ENCODE measurements at places on chromosomes 2 and 18. TPM values are rescaled to one million over a fixed set of nuclear protein-coding genes. Genes with fewer than 3 reads are reported as not detected.
A peak's percentile ranks its signal among the peaks of the same experiment; 100 is the strongest.

DNA sequence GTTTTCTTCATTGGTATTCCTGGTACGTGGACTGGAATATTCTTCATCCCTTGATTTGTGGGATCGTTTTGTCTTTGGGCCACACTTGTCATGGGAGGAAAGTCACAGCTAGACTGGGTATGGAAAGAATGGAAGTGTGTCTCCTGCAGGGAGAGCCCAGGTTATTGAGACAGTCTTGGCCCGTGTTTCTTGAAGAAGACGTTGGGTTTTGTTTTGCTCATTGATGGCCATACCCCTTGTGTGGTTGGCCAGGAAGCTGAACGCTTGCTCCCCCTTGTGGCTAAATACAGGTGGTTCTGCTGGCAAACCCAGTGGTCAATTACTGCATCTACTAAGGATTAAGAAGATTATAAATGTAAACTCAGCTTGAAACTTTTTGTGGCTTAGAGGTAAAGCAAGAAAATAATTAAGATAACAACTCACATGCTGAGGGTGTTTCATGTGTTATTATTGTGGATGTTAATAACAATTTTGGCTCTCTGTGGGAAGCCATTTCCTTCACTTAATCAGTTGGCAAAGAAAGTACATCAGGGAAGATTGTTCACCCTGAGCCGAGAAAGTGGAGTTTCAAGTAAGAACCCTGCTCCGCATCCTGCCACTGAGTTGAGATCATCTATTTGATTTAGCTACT is 91.8 kb downstream of the NEDD4L start:
- no peak overlapping the region for H3K4me3 ChIP-seq
- no peaks in the 10 kb centered on the region for H3K27me3 ChIP-seq
- peak; percentile 60 for DNase-seq
- H3K4me1 ChIP-seq, result no peaks in the 10 kb centered on the region

NMUR1 gene
- 3.2 TPM for total RNA-seq

GRCh38 chr18:66994790-66995189 is 390.9 kb upstream of the CDH19 start:
- H3K27me3 ChIP-seq, result no peaks in the 10 kb centered on the region
- no peaks in the 10 kb centered on the region for H3K4me1 ChIP-seq
- H3K36me3 ChIP-seq, result no peaks in the 10 kb centered on the region
- no peak overlapping the region for H3K27ac ChIP-seq
- no peak for DNase-seq

DNA sequence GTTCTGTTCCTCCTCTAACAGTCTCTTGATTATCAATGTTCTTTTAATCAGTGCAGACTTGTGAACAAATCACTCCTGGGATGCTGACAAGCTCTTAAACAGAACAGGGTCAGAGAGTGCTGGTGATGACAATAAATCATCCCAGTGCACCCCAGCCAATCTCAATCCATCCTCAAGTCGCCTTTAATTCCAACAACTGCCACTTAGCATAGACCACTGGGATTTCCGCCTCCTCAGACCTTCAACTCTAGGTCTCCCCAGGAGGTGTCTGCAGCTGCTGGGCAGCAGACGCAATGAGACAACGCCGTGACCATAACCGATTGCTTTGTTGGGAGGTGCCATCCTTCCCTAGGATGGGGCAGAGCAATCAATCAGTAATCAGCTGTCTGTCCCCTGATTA is 184.2 kb upstream of the ACAA2 start:
- no peaks in the 10 kb centered on the region for H3K27me3 ChIP-seq
- no peak for DNase-seq
- no peaks in the 10 kb centered on the region for H3K36me3 ChIP-seq
- H3K4me3 ChIP-seq, result no peak overlapping the region
- no peaks in the 10 kb centered on the region for H3K4me1 ChIP-seq
- no peak overlapping the region for H3K27ac ChIP-seq

DNA sequence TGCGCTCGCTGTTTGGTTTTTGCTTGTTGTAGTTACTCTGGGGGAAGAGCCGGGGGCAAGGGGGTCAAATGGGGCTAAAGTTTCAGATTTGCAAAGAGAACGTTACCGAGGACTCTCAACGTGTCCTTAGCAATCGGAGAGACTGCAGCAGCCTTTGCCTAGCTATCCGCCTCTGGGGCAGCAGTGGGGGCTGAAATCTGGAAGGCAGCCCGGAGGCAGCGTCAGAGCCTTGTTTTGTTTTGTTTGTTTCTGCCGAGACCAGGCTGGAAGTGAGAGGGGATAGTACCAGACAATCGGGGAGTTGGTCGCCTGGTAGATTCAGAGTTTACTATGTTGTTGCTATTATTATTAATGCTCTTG is 1.2 kb downstream of the CDH20 start:
- peaks cover 11% of the 10 kb centered on the region for H3K27me3 ChIP-seq
- no peak overlapping the region for H3K4me3 ChIP-seq
- no peak overlapping the region for H3K27ac ChIP-seq
- no peaks in the 10 kb centered on the region for H3K4me1 ChIP-seq

GRCh38 chr2:126643431-126643830 is 12.5 kb upstream of the GYPC start:
- H3K36me3 ChIP-seq, result no peaks in the 10 kb centered on the region
- no peak overlapping the region for H3K27ac ChIP-seq
- peak; percentile 53 for DNase-seq
- H3K4me1 ChIP-seq, result no peaks in the 10 kb centered on the region
- H3K27me3 ChIP-seq, result no peaks in the 10 kb centered on the region

- H3K27me3 ChIP-seq, result no peaks in the 10 kb centered on the region
- no peak overlapping the region for H3K4me3 ChIP-seq
These were observed 35.7 kb downstream of the CDC42EP3 start for GRCh38 chr2:37635504-37636380.

DNA sequence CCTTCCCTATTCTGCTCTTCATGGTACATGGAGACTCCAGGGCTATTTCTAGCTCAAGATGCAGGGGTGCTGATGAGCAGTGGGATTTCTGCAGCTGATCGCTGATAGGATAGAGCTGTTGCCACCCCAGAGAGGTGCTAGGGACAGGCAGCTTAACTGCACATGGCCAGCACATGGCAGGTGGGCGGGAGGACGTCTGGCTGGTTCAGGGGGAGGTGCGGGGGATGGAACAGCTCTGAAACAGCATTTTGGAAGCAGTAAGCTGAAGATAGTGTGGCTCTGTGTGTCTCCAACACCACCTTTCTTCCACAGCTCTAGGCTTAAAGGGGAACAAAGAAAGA is 151.9 kb upstream of the PELI1 start:
- no peaks in the 10 kb centered on the region for H3K36me3 ChIP-seq
- no peaks in the 10 kb centered on the region for H3K4me1 ChIP-seq
- no peak for DNase-seq
- H3K27ac ChIP-seq, result no peak overlapping the region

GRCh38 chr2:134244587-134244986 is 9.3 kb upstream of the MGAT5 start:
- no peak overlapping the region for H3K27ac ChIP-seq
- no peaks in the 10 kb centered on the region for H3K27me3 ChIP-seq
- peaks cover 7% of the 10 kb centered on the region for H3K4me1 ChIP-seq
- H3K4me3 ChIP-seq, result no peak overlapping the region
- no peak for DNase-seq
- H3K36me3 ChIP-seq, result no peaks in the 10 kb centered on the region

NGEF gene
- 258 TPM for total RNA-seq

- H3K36me3 ChIP-seq, result no peaks in the 10 kb centered on the region
- no peak overlapping the region for H3K27ac ChIP-seq
- H3K27me3 ChIP-seq, result no peaks in the 10 kb centered on the region
- no peaks in the 10 kb centered on the region for H3K4me1 ChIP-seq
These were observed 648.9 kb upstream of the VRK2 start for GRCh38 chr2:57397550-57398360.

GRCh38 chr18:36296650-36297416 is 680 bp upstream of the FHOD3 start:
- H3K4me1 ChIP-seq, result peaks cover 12% of the 10 kb centered on the region
- no peak overlapping the region for H3K4me3 ChIP-seq
- H3K27ac ChIP-seq, result peak overlapping the region; percentile 80
- no peaks in the 10 kb centered on the region for H3K27me3 ChIP-seq
- no peaks in the 10 kb centered on the region for H3K36me3 ChIP-seq
- DNase-seq, result peak; percentile 72

DNA sequence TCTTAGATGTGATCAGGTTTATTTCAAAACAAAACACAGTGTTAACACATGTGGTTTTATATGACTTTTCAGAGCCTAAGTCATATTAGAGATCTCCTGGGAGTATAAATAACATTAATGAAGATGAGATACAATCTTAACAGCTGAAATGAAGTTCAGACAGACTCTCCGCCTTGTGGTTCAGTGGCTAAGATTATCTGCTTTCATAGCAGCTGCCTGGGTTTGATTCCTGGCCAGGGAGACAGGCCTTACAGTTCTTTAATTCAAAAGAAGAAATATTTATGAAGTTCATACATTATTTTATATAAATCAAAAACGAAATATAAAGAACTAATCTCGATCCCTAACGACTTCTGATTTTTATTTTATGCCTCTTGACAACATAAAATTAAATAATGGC is 35.2 kb upstream of the TTC32 start:
- no peaks in the 10 kb centered on the region for H3K4me1 ChIP-seq
- H3K4me3 ChIP-seq, result no peak overlapping the region
- H3K27ac ChIP-seq, result no peak overlapping the region
- H3K27me3 ChIP-seq, result no peaks in the 10 kb centered on the region
- no peak for DNase-seq

GRCh38 chr2:240237609-240238174 is 97.2 kb upstream of the OTOS start:
- H3K4me1 ChIP-seq, result peaks cover 27% of the 10 kb centered on the region
- no peaks in the 10 kb centered on the region for H3K36me3 ChIP-seq
- H3K27me3 ChIP-seq, result no peaks in the 10 kb centered on the region
- peak; percentile 86 for DNase-seq

HJURP gene
- total RNA-seq, result 1.9 TPM

GRCh38 chr2:60319031-60319547 is 234.4 kb downstream of the BCL11A start:
- no peak overlapping the region for H3K27ac ChIP-seq
- DNase-seq, result no peak
- no peaks in the 10 kb centered on the region for H3K36me3 ChIP-seq
- no peak overlapping the region for H3K4me3 ChIP-seq

DNA sequence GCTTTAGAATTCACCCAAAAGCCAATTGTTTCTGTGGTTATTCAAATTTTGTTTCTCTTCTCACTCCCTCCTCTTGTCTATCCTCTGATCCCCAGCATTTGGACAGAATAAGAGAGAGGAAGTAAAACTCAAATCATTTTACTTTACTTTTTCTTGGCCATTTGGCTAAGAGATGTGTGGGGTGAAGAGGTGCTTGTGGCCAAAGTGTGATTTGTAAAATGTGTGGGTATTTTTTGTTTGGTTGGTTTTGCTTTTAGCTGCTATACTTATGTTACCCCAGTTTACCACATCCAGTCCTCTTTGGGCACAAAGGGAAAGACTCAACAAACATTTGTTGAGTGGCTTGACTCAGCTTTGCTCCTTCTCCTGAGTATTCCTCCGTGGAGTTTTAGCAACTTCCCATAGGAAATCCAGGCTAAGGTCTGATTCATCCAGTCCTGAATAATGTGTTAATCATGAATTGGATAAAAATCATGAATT is 109.1 kb upstream of the CYP1B1 start:
- DNase-seq, result no peak
- H3K27me3 ChIP-seq, result no peaks in the 10 kb centered on the region
- no peak overlapping the region for H3K27ac ChIP-seq
- no peak overlapping the region for H3K4me3 ChIP-seq
- peaks cover 3% of the 10 kb centered on the region for H3K4me1 ChIP-seq

- no peak for DNase-seq
- no peak overlapping the region for H3K4me3 ChIP-seq
- peaks cover 24% of the 10 kb centered on the region for H3K4me1 ChIP-seq
- H3K27me3 ChIP-seq, result no peaks in the 10 kb centered on the region
- H3K27ac ChIP-seq, result no peak overlapping the region
- H3K36me3 ChIP-seq, result no peaks in the 10 kb centered on the region
These were observed 23.7 kb upstream of the SCYGR1 start for GRCh38 chr2:227411320-227411989.

NFATC1 gene
- 6.5 TPM for total RNA-seq

- H3K4me3 ChIP-seq, result no peak overlapping the region
- no peak overlapping the region for H3K27ac ChIP-seq
- H3K27me3 ChIP-seq, result no peaks in the 10 kb centered on the region
These were observed 38.7 kb downstream of the LCT start for GRCh38 chr2:135798275-135798705.

SNTG2 gene
- 1.1 TPM for total RNA-seq

GRCh38 chr18:21593540-21594257 is 6.8 kb downstream of the ESCO1 start:
- DNase-seq, result no peak
- H3K4me3 ChIP-seq, result no peak overlapping the region
- no peaks in the 10 kb centered on the region for H3K36me3 ChIP-seq
- no peaks in the 10 kb centered on the region for H3K4me1 ChIP-seq

TMEFF2 gene
- total RNA-seq, result 0.17 TPM

DNA sequence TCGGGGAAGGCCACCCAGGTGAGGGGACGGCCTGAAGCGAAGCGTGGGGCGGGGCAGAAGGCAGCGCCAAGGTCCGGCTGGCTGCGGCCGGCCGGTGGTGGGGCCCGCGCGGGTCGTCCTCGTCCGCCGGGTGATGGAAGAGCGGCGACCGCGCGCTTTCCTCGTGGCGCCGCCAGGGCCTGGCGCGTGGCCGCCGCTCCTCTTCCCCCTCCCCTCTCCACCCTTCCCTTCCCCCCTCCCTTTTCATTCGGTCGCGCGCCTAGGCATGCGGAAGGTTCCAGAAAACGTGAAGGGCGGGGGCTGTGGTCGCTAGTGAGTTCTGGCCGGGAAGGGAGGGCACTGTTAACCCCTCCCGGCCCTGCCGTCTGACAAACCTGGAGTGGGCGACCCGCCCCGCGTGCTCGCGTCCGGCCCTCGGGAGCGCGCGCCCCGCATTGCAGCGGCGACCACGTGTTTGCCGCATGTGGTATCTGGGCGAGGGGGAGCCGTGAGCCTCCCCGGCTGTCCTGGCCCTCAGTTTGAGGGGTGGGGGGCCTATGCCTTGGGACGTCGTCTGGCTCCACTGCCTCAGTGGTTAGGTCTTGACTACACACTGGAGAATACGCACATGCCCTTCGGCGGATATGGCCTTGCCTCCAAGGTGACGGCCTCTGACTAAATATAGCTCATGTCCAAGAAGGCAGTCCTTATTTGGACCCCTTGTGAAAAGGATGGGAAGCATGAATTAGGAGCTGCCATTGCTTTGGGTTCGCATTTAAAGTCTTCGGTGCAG is 579 bp downstream of the MAT2A start:
- peaks cover 20% of the 10 kb centered on the region for H3K4me1 ChIP-seq
- peak overlapping the region; percentile 82 for H3K4me3 ChIP-seq

DNA sequence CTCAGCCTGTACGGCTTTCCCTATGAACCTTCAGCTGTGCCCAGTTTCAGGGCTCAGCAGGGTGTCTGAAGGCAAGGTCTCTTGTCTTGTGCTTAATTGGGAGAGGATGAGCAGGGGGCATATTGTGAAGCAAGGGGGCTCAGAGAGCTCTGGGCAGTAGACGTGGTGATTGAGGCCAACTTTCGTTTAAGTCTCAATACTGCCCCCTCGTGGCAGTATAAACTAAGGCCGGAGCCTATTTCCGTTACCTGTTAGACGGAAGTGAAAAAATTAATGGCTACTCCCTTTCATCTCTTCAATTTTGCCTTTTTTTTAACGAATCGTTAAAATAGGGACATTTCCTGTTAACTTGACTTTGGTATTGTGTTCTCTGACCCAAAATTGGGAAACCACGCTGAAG is 193.4 kb downstream of the TDRD15 start:
- peak; percentile 61 for DNase-seq
- H3K36me3 ChIP-seq, result no peaks in the 10 kb centered on the region
- H3K27me3 ChIP-seq, result no peaks in the 10 kb centered on the region
- H3K4me1 ChIP-seq, result no peaks in the 10 kb centered on the region

All from adrenal gland (tissue), 19 donors.